Fibroblast of skin of left biceps (primary cell): ENCODE measurements at places on chromosomes 1 and 21.
A peak's percentile ranks its signal among the peaks of the same experiment; 100 is the strongest.

GRCh38 chr1:234942879-234943506 is 185.6 kb downstream of the TOMM20 start:
- no peak for DNase-seq

DNA sequence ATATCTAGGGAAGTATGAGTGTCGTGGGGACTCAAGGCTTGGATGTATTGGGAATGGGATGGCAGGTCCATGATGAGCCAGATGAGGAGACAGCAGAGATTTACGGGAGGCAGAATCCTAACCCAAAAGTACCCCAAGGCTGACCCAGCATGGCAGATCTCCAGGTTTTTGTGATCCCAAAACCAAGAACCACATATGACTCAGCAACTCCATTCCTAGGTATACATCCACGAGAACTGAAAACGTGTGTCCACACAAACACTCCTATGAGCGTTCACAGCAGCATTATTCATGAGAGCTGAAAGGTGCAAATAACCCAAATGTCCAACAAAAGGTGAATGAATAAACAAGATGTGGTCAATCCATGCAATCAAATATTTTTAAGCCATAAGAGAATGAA is 201.5 kb downstream of the KAZN start:
- DNase-seq: no peak

- DNase-seq: no peak
Observed at GRCh38 chr1:28744184-28744583, 7.4 kb downstream of the YTHDF2 start.

- DNase-seq: peak; percentile 71
Observed at GRCh38 chr1:201737352-201738060, 91.5 kb upstream of the IPO9 start.

DNA sequence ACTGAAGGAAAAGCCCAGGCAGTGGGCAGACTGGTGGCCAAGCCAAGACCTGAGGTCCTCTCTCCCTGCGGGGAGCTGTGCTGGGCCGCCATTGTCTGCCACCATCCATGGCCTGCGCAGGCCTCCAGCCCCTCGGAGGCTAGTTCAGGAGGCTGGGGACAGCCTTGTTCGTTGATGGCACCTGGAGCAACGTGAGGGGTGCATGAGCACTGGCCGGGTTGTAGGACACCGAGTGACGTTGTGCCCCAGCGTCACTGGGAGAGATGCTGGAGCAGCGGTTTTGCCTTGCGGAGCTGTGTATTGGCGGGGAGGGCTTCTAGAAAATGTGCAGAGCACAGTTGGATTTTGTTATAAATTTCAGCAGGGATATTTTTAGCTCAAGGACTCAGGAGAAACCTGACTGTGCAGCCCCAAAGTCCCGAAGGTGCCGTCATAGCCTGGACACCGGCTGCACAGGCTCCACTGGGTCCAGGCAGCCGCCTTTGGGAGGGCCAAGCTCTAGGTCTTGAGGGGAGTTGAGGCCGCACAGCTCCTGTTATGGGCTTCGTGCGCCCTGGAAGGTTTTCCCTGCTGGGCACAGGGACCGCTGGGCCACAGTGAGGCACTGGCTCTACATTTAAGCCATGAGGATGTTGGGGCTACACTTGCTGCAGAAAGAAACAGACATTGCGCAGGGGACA is 48.2 kb upstream of the ADARB1 start:
- DNase-seq: no peak

DNA sequence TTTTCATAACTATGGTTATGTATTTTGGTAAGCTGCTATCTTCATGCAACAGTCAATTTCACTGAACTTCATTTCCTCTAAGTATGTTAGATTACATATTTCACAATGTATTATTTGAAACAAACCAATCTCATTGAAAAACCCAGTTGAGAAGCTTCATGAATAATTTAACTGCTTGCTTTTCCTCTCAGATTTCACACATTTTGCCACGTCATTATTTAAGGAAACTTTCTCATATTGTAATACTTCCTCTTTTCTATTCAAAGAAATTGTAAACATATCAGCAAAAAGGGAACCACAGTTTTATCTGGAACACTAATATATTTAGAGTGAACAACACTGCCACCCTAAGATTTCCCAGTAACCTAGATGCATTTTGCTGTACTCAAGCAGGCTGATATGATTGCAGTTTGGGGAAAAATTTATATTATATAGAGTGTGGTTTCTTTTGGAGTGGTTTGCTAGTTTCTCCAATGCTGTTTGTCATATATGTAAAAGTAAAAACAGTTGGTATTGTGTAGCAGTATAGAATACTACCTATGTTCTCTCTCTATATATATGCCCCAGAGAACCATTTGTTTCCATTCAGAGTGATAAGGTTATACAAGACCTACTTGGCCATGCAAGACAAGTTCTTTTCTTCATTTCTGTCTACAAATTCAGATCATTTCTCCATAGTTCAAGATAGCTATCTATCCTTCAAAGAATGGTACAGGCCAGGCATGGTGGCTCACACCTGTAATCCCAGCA is 28.4 kb upstream of the AHCTF1 start:
- no peak for DNase-seq

- no peak for DNase-seq
Observed at GRCh38 chr1:32729254-32730046, 26.9 kb upstream of the SYNC start.

DNA sequence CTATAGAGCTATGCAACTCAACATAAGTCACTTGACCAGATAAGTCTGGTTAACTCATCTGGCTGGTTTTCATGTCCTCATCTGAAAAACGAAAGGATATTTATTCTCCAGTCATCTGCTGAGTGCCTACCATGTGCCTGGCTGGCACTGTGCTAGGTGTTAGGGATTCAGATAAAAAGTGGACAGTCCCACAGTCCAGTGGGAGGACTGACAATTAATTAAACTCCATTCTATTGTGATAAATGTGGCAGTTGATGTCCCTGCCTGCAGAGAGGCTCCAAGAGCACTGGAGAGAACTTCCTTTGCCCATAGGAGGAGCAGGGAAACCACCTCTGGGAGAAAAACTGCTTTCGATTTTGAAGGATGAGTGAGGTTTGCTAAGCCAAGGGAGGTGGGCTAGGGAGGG is 5.4 kb downstream of the NUAK2 start:
- no peak for DNase-seq

- DNase-seq: no peak
Observed at GRCh38 chr1:7558921-7559869, 211.9 kb upstream of the VAMP3 start.

- DNase-seq: peak; percentile 26
Observed at GRCh38 chr1:54107131-54107530, 45.7 kb downstream of the CDCP2 start.

DNA sequence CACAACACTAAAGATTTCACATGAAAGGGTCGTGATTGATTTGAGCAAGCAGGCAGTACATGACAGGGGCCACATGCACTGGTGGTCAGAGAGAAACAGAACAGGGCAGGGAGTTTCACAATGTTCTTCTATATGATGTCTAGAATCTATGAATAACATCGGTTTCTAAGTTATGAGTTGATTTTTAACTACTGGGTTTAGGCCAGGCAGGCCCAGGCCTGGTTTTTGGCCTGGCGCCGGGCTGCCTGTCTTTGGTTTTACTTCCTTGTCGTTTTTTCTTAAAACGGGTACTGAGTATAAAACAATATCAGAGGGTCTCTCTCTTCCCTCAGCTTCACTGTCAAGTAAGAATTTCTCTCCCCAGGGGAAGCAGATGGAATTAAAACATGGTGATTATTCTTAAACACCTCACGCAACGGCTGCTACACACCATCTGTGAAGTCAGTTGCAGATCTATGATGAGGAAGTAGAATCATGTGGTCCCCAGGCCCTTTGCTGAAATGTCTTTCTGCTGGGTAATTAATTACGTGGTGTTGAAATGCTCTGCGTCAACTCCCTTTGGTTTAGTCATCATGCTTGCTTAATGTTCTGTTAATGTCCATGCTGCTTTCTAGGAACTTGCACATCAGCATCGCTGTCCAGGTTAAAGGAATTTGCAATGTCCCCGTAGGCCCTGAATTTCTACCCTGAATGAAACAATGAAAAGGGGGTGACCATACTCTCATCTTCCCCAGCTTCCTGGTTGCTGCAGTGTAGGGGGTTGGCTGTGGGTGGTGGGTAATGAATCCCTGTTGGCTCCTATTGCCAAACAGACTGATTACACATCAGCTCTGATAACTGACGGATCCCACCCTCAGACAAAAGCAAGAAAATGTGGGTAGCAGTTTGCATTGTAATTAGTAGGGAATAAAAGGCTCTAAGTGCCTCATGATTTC is 70.3 kb downstream of the SERINC2 start:
- peak; percentile 97 for DNase-seq

DNA sequence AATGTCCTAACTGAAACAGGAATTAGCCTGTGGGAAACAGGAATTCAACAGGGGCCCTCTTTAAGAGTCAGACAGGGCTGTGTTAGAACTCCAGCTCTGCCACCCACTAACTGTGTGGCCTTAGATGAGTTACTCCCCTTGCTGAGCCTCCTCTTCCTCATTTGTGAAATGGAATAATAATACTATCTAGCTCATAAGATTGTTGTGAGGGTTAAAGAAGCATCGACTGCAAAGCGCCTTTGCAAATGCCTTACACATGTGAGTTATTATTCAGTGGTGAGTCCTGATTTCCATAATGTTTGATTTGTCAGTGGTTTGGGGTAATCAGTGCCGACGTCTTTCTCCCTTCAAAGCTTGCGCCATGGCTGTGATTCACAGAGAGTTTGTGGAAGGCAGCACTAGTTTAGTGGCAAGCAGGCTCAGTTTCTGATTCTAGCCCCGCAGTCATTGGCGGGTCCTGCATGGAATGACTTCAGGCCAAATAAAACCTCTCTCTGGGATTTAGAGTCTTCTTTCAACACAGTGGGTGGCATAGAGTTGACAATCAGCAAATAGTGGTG is 388.5 kb downstream of the PLPP3 start:
- peak; percentile 70 for DNase-seq

- no peak for DNase-seq
Observed at GRCh38 chr21:14875704-14876523, 188.9 kb downstream of the NRIP1 start.

DNA sequence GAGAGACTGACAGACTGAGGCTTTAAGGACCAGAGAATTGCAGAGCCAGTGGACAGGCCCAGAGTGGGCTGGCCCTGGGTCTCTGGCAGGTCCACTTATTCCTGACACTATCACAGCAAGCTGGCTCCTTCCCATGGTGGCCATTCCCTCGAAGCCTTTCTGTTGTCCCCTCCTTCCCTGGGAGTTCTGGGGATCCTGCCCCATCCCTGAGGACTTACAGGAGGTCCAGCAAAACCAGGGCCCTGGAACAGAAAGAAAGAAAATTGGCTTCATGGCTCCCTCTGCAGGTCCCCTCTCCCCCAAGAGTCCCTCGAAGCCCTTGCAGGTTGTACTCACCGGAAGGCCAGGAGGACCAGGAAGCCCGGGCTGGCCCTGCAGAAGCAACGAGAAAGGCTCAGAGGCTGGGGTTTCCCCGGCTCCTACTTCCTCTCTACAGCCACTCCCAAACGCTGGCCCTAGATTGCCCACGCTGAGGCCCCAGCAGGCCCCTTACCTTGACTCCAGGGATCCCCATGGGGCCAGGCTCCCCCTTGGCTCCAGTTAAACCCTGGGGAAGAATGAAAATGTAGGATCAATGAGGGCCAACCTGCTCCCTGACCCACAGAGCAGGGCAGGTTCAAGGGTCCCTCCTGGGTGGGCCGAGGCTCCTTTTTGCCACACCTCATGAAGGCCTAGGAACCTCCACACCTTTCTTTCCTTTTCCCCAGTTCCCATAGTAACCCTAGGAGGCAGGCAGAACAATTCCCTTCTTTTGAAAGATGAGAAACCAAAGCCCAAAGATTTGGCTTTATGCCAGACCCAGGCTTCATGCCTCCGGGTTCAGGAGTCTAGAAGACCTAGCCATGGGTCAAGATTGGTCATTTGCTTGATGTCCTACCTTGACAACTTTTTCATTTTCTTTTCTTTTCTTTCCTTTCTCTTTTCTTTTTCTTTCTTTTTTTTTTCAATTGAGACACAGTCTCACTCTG is 4.6 kb downstream of the COL9A2 start:
- no peak for DNase-seq

GRCh38 chr1:16235944-16236510 is 956 bp downstream of the CPLANE2 start:
- DNase-seq: no peak

GRCh38 chr1:153488731-153489130 is 28.3 kb upstream of the S100A7 start:
- DNase-seq: no peak

DNA sequence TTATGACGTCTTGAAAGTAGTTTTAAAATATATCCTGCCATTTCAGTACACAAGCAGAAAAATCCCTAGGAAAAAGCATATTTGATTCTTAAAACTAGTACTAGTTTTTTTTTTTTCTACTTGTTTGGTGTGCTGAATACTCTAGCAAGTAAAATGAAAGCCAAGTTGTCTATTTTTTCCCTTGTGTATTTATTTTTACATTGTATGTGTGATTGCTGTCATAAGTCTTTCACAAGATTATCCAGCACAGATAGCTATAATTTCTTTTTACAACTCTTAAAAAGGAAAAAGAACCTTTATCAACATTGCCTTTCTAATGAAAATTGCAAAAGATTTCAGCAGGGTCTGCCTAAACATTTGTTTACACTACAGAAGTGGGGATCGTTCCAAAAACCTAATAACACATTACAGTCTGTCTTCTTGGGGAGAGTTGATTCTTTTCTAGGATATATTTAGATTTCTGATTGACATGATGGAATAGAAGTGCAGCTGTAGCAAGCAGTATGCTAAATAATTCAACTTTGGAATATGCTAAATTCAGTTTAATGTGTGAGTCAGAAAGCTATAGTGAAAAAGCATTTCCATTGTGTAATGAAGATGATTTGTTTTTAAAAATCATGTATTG is 2.5 kb downstream of the DR1 start:
- DNase-seq: no peak

GRCh38 chr21:34887105-34887442 is 162.0 kb downstream of the RUNX1 start:
- DNase-seq: no peak

- no peak for DNase-seq
Observed at GRCh38 chr1:8980656-8981055, 35.0 kb downstream of the CA6 start.

- DNase-seq: peak; percentile 13
Observed at GRCh38 chr1:89363196-89363595, 663 bp upstream of the GBP6 start.

- no peak for DNase-seq
Observed at GRCh38 chr1:115952547-115952946, 23.8 kb upstream of the SLC22A15 start.

DNA sequence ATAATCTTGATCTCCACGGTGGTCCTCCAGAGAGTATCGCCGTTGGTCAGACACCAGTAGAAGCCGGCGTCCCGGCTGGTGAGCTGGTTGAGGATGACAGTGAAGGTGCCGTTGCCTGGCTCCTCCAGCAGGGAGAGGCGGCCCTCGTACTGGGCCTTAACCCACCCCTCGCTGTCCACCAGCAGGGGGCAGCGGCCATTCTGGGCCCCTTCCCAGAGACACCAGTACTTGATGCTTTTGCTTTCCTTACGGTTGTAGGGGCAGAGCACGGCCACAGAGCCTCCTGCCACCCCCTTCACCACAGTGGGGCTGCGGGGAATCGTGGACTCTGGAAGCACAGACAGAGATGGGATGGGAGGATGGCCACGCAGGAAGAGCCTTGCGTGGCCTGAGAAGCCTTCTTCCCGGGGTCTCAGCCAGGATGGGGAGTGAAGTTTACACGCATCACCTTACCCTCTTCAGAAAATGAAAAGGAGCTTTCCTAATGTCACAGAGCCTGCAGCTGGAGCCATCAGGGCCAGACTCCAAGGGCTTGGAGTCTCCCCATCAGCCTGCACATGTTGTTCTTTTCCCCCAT is 10.7 kb downstream of the PIGR start:
- no peak for DNase-seq
